ENCODE measurements at places on chromosomes 2 and 18.

DNA sequence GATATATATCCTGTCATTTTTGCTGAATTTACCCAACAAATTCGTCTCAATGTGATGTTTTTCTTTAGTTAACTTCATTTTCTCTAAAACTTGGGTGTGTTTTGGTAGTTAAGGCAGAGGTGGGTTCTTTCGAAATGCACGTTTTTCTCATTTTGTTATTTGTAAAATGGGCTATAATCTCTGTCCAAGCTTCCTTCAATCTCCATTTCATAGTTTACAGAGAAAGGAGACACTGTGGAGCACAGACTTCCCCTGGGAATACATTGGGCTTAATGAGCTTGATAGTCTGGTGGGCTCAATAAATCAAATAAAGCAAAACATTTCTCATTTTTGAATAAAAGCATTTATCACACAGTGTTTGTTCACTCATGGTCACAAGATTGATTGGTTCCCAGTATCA, 145.1 kb downstream of the AGPS start:
- DNase-seq, result no peak

GRCh38 chr2:11203480-11203879, 48.2 kb downstream of the SLC66A3 start:
- no peak for DNase-seq

DNA sequence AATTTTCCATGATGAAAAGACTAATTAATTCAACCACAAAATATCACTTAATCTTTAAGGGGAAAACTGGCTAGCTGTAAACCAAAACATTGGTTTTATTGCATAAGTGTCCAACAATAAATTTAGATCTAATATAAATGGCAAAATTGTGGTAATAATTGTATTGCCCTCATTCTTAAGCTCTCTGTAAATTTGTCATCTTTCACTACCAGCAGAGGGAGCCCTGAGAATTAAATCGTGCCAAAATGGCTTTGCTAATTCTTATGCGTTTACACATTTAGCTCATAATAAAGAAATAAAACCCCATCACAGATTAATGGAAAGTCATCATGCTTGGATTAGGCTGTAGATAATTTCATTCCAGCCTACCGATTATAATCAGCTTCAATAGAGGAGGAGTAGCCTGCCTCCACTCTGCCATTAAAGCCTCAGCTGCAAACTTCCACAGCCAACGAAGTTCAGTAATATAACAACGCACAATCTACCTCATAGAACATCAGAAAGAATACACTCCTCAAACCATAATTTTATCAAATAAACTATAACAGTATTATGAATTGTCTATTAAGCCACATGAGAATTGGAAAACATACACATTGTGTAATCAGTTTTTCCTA, 70.0 kb upstream of the ATP5MC3 start:
- DNase-seq, result no peak

- no peak for DNase-seq
Observed at GRCh38 chr18:36564841-36565240, 264.0 kb downstream of the TPGS2 start.

- DNase-seq, result no peak
Observed at GRCh38 chr2:44942304-44943030, 965 bp downstream of the SIX3 start.

- no peak for DNase-seq
Observed at GRCh38 chr2:163269374-163270021, 430.9 kb upstream of the KCNH7 start.

GRCh38 chr2:177338177-177338721, 54.3 kb upstream of the AGPS start:
- DNase-seq, result no peak

DNA sequence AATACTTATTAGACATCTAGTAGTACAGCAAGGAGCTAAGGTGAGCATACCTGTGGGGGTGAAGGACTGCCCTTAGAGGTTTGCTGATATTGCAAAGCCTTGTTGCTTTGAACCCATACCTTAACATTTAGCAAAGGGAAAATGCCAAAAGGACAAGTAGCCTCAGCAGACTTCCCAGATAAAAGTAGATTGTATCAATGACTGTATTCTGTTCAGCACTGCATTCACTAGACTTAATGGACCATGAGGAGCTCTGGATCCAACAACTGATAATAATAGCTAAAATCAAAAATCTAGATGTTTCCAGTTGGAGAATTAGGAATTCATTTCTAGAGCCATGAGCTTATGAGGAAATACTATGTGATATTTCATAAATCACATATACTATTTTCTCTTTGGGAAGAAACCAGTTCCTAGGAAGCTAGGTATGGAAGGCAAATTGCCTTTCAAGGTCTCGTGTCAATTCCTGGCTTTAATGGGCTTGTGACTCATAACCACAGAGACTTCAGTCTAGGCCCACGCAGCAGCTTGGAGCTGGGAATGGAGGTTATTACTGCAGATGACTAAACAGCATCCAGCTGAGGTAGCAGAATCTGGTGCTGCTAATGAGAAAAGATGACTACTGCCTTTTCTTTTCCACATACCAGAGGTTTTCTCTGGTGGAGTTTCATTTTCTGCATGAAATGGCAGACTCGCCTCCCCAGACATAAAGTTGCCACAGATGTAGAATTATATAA, 191.2 kb upstream of the NABP1 start:
- DNase-seq, result no peak

GRCh38 chr18:38115201-38115600, 549.6 kb upstream of the CELF4 start:
- DNase-seq, result no peak

DNA sequence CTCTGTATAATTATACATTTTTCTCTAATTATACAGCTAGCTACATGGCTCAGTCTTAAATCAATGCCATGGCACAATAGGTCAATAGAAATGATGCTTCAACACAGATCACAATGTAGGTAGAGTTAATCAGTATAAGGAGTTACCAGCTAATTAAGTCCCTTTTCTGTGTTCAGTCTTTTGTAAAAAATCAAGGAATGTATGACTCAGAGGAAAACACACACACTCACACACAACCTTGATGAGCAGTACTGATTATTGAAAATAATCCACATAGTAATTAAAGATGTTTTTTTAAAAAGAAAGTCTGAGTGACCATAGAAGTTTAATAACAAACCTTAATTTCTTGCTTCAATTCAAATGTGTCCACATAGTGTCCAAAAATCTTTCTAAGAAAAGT, 691.3 kb downstream of the LRP1B start:
- no peak for DNase-seq

DNA sequence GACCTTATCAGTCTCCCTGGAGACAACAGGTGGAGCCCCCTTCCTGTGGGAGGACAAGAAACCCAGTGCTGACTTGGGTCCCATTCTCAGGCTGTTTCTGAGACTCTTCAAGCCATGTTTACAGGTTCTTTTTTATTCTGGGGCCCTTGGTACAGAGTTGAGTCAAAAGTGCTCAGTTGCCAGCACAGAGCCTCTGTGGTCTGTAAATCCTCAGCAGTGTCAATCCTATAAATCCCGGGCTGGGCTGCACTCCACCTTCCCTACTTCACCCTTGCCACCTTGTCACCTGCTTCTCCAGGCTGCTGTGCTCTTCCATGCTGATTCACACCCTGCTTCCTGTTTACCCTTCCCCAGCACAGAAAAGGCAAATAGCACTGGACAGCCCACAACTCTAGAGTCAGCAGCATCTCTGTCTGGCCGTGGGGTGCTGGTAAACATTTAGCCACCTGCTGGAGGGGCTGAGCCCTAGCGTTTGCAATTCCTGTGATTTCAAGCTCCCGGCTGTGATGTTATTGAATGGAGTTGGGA, 74.7 kb downstream of the TNFRSF11A start:
- DNase-seq, result no peak

DNA sequence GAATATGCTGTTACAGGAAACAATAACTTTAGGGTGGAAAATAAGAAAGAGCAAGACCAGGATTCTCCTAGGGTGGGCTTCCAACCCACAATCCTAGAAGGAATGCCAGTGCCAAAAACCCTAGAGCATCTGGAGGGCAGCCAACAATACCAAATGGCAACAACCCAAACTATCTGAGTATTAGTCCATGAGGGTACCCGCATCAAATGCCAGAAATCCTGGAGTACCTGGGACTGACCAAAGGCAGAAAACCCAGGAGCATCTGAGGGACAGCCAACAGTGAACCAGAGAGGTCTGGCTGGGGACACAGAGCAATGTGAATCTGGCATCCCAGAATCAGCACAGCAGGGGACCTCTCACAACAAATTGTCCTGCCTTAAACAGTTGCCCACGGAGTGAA, 126.3 kb downstream of the SCG2 start:
- no peak for DNase-seq

GRCh38 chr2:54579682-54580620, 123.8 kb downstream of the SPTBN1 start:
- DNase-seq, result no peak
